ENCODE measurements at places on chromosomes 3 and 15.

DNA sequence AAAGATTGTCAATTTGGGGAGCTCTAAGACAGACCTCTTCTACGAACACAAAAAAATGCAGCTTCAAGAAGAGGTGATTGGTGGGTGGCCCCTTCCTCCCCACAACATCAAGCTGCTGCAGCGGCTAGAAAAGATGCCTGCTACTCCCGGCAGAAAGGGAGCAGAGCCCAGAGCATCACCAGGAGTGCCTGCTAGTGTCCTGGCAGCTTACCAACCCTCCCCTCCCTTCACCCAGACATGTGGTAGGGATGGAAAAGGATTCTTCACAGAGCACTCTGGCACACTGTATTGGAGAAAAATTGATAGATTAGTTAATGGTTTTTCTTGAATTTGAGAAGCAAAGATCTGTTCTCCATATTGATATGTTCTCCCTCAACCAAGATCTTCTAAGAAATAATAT, 10.8 kb downstream of the IP6K1 start:
- DNase-seq = no peak

DNA sequence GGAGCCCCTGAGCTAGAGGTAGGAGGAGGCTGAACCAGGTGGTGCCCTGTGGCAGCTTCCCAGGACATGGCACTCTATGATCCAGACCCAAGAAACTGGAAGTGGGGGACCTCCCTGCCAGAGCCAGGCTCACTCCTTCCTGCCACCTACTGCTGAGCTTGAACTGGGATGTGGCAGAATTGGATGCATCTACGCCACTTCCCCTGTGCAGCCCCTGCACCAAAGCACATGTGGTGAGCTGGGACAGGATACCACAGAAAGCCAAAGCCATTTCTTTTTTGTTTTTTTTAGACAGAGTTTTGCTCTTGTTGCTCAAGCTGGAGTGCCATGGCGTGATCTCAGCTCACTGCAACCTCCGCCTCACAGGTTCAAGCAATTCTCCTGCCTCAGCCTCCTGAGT, 518.0 kb upstream of the PPP2R3A start:
- DNase-seq = no peak

GRCh38 chr3:81027344-81027743, 734.1 kb downstream of the GBE1 start:
- DNase-seq = no peak

DNA sequence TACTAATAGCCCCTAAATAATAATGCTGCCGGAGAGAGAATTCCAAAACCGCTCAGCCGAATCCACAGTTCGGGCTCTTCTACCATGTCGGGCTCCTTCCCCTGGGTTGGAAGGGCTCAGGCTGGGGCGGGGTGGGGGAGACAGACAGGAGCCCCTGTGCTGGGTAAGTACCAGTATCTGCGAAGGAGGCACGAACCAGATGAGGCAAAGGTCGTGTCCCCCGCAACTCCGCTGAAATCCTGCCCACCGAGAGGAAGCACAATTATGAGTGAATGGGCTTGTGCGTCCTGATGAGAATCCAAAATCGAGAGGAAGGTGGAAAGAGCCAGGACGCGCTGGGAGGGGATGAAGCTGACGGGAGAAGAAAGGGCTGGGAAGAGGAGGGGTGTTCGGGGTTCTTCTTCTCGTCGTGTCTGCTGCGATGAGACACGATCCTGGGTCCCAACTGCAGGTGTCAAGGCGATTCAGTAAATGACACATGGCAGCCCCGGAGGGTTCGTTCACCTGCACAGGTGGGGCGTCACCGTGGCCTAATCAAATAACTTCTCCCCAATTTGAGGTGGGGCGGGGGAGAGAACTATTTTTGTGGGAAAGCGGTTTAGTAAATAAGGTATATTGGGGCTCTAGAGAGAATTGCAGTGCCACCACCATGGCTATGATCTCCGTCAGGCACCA, 707 bp upstream of the FAM81A start:
- DNase-seq = no peak

GRCh38 chr3:172716476-172716875, 5.6 kb upstream of the NCEH1 start:
- no peak for DNase-seq

DNA sequence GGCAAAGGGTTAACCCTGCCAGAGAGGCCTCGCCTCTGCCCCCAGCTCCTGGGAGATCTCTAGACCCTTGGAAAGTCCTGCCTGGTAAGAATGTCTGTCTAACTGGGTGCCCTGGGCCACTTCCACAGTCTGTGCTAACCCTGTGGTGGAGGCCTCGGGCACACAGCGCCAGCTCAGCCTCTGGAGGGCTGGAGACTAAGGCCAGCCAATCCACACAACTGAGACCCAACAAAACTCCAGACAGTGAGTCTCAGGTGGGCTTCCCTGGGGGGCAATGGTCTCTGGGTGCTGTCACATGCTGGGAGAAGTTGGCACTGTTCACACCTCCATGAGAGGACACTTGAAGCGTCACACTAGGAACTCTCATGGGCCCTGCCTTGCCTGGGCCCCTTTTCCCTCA, 19.5 kb downstream of the ZXDC start:
- no peak for DNase-seq

DNA sequence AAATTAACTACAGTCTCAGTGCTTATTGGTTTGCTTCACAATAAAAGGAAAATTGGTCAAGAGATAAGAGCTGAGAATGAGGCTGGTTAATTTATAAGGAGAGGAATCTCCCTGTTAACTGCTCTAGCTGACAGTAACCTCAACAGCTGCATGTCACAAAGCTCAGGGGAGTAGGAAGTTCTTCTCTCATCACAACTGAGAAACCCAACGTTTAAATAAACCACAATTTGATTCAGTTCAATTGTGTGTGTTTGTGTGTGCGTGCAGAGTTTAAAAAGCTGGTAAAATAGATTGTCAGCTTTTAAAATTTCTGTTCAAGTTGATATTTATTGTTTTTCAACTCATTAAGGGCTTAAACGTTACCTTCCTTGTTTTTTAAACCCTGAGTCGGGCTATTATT, 3.5 kb upstream of the TGFBR2 start:
- no peak for DNase-seq

GRCh38 chr3:193620057-193620456, 27.0 kb downstream of the OPA1 start:
- no peak for DNase-seq

GRCh38 chr3:188367678-188368077, 213.7 kb downstream of the LPP start:
- DNase-seq = no peak

DNA sequence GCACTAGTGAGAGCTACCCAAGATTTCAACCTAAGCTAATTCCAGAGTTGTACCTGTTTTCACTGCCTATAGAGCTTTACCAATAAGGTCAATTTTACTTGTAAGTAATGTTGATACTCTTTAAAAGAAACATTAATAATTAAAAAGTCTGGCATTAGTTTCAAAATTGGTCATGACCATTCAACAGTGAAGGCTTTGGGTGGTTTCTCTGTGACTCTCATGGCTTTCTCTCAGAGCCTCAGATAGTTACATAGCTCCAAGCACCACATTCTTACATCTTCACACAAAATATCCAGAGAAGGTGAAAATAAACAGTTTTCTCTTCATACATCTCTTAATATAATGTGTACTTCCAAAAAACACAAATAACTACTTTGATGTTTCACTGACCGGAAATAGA, 61.5 kb upstream of the TCF12 start:
- no peak for DNase-seq

DNA sequence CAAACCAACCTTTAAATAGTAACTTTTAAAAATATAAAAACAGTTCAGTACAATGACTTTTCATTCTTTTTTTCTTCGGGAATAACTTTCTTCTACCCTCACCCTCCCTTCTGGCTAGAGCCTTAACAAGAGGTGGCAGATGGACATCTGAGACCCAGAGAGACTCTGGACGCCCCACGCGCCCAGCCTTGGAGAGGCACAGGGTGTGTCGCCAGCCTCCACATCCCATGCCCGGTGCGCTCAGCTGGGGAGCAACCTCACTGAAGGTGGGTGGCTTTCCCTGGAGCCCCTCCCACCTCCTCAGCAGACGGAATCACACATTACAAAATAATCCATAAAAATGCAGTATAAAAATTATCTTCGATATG, 49.5 kb downstream of the TLE3 start:
- DNase-seq = no peak

DNA sequence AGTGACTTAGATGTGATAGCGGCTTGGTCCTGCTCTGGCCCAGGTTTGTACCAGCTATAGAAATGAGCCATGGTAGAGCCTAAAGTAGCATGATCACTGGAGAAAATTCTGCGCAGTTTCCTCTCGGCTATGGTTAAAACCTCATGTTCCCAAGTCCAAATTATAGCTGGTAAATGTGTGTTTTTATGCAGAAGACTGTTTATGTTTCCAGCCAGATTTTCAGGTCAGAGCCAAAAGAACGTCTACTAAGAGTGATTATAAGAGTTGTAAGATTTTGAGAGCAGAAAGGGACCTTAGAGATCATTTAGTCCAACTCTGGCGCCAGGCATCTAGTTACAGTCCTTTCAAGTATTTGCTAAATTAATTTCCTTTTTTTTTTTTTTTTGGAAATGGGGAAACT, 333.7 kb downstream of the LPP start:
- no peak for DNase-seq

DNA sequence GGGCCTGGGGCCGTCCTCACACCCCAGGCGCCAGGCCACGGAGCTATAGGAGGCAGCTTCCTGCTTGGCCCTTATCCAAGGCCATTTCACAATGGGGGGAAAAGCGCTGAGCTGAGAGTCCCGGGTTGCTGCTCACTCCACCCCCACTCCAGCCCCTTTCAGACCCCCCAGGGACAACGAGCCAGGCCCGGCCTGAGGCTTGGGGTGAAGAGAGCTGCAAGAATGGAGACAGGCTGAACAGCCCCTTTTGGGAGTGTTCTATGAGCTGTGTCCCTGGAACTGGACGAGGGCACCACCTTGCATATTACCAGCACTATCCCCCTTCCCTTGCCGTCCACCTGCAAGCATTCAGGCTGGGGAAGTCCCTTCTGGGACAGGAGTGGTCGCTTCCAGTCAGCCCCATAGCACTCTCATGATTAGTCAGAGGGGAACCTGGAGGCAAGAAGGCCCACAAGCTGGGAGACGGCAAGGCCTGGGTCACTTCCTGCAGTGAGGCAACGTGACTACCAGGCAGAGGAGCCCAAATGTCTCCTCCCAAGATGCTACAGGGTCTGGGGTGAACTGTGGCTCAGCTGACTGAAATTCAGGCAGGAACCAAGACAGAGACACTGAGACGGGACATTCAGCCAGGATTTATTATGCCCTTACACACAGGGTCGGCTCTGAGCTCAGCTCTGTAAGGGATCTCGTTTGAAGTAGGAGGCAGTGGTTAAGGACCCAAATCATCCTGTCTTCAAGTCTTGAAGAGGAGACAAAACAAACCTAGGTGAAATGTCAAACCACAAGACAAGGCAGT, 8.6 kb upstream of the SRP14 start:
- no peak for DNase-seq

GRCh38 chr3:5220193-5220592, 32.7 kb downstream of the EDEM1 start:
- no peak for DNase-seq

GRCh38 chr15:41656188-41656587, 4.0 kb upstream of the MGA start:
- DNase-seq = no peak

- DNase-seq = no peak
Measured at GRCh38 chr3:172194702-172195406, 155.5 kb downstream of the FNDC3B start.

GRCh38 chr3:31884251-31884650, 96.8 kb downstream of the OSBPL10 start:
- no peak for DNase-seq
